Neural crest cell (in vitro differentiated cells): ENCODE measurements at places on chromosomes 2 and 18. TPM values are rescaled to one million over a fixed set of nuclear protein-coding genes. Genes with fewer than 3 reads are reported as not detected.

The FSIP2 gene
- 8.0 and 10.1 TPM in 2 replicates for total RNA-seq

The SMIM21 gene
- not detected in 2 replicates for total RNA-seq

The UGT1A10 gene
- not detected in 2 replicates for total RNA-seq

The HMSD gene
- total RNA-seq, result 8.5 and 10.0 TPM in 2 replicates

The SPP2 gene
- total RNA-seq, result not detected in 2 replicates

The RGPD4 gene
- 0.05 TPM in 1 of 2 replicates, not detected in the other for total RNA-seq

The CNDP1 gene
- total RNA-seq, result 0.56 and 0.59 TPM in 2 replicates
